ENCODE measurements at places on chromosomes 12 and 14.

GRCh38 chr12:91640021-91640420 is 457.4 kb upstream of the DCN start:
- DNase-seq: no peak

DNA sequence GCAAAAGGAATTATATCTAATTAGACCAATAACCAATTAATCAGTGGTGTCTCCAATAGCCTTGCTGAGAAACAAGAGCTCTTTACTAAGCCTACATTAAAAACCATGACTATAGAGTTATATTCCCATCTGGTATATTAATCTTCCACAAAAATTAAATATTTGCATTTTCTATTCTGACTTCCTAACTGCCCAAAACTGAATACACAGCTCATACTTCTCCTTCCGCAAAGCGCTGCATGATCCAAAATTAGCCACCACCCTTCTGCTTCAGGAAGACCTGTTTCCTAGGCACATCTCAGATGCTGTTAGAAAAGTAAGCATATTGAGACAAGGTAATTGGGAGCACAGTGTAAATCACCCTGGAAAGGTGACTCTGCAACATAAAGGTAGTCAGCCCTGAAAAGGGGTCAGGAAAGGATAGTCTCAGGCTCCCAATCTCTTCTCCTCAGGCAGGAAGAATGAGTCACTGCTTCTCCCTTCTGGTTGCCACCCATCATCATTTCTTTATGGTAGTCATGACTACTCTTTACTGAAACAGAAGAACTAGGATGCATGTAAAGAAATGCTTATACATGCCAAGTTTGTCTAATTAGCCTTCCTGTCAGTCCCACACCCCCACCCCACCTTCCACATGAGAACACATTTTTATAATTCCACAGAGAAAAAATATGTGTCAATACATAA is 54.3 kb downstream of the PLCZ1 start:
- DNase-seq: no peak

- no peak for DNase-seq
These were observed 27.7 kb downstream of the PDE6H start for GRCh38 chr12:15000575-15000974.

DNA sequence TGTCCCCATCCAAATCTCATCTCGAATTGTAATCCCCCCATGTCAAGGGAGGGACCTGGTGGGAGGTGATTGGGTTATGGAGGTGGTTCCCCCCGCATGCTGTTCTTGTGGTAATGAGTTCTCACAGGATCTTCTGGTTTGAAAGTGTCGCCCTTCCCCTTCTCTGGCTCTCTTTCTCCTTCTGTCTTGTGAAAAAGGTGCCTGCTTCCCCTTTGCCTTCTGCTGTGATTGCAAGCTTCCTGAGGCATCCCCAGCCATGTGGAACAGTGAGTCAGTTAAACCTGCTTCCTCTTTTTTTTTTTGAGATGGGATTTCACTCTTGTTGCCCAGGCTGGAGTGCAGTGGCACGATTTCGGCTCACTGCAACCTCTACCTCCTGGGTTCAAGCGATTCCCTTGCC is 104.0 kb downstream of the CCDC91 start:
- no peak for DNase-seq

DNA sequence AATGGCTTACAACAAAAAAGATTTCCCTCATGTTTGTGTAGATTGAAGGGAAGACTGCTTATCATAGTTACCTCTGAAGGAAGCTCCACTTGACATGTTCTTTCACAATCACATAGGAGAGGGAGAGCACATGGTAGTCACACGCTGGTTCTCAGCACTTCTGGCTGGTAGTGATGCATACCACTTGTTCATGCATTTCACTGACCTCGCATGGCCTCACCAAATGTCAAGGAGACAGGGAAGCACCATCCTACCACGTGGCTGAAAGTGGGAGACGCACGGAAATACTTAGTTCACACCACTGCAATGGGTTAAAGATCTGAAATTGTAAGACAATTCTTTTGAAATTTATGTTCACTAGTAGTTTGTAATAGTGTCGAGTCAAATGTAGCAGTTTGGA is 74.0 kb downstream of the PDE3A start:
- no peak for DNase-seq

- DNase-seq: no peak
These were observed 1104.7 kb upstream of the TMEM132C start for GRCh38 chr12:127162307-127162706.

DNA sequence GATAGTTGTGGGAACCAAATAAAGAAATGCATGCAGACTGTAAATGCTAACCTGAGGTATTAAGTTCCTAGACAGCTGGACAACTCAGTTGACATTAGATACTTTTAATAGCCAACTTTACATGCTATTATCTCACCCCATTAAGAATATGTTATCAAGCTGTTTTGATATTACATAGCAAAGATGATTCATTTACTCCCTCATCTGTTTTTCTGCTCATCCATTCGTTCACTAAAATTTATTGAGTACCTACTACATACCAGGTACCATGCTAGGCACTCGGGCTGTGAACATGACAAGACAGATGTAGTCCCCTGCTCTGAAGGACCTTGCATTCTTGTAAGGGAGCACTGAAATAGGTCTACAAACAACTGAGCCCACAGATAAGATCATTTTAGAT is 192.4 kb downstream of the DACT1 start:
- no peak for DNase-seq

DNA sequence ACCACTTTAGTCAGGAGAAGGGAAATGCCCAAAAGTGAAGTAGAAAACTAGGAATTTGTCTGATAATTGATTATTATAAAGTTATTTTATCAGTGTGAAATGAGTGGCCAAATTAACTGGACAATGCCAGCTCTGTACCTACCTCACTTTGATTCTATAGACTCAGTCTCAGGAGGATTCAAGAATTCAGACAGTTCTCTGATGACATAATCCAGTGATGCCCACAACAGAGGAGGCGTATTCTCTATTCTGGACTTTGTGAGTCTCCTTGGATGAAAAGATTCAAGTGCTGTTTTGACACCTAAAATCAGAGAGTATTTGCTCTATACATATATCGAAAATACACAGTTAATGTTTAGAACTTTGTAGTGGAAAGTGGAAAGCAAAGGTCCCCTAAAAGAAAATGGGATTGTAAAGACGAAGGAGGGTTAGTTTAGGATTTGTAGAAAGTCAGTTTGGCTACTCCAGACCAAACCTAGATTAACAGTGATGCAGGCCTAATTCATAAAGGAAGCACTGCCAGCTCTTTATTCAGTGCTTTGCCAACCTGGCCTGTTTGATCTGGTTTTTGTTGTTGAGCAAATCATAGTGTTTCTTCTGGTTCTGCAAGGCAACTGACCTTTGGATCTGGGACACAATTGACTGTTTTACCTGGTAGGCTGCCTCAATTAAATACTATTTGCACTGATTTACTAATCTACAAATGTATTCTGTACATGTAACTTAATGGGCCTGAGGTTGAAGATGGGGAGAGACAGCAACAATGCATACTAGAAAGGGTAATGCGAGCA is 67.4 kb downstream of the DAD1 start:
- DNase-seq: no peak

- no peak for DNase-seq
These were observed 61.8 kb upstream of the ATP2B1 start for GRCh38 chr12:89770391-89770790.

GRCh38 chr14:98725191-98725590 is 546.8 kb downstream of the BCL11B start:
- no peak for DNase-seq

GRCh38 chr12:89364631-89365030 is 12.3 kb upstream of the DUSP6 start:
- no peak for DNase-seq

GRCh38 chr14:33764876-33765650 is 185.8 kb downstream of the EGLN3 start:
- no peak for DNase-seq

GRCh38 chr14:69574263-69574953 is at the start of gene CCDC177:
TSS of gene CCDC177 (minus strand) at chr14:69574871. CDS start at chr14:69573622, 1,249 bp downstream.
- DNase-seq: peak; percentile 82

- DNase-seq: no peak
These were observed 76.0 kb downstream of the VCPKMT start for GRCh38 chr14:50040401-50040775.

DNA sequence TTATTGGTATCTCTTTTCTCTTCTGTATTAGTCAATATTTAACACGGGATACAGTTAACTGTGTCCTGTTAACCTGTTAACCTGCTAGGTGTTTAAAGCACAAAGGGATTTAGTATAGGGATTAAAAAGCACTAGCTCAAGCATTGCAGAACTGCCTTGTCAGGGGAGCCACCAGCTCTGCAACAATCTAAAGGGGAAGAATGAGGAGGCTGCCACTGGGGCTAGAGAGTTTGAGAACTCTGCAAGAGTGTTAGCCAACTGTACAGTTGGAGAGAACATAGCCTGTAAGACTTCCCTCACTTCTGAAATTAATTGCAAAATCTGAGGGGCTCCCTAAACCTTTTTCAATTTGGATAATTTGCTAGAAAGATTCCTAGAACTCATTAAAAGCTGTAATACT is 6.5 kb upstream of the VRK1 start:
- DNase-seq: no peak

GRCh38 chr12:51369581-51369980 is 21.6 kb downstream of the GALNT6 start:
- no peak for DNase-seq

- DNase-seq: no peak
These were observed 11.3 kb upstream of the STAC3 start for GRCh38 chr12:57262126-57262822.

- no peak for DNase-seq
These were observed 30.6 kb downstream of the BORCS5 start for GRCh38 chr12:12387501-12387900.

DNA sequence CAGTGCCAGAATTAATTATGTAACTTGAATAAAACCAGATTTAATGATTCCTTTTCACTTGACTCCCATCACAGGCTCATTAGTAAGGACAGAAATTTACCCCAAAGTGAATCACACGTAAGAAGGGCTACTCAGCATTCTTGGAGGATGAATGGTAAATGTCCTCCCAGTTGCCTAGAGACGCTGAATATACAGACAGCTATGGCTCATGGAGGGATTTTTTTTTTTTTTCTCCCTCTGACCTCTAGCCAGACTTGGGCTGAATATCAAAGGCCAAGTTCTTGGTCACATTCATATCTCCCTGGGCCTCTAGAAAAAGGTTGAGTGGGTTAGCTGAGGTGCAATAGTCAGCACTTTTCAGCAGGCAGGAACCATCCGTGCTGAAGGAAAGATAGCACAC is 77.5 kb downstream of the PHLDA1 start:
- no peak for DNase-seq

GRCh38 chr12:122687086-122687485 is 16.1 kb downstream of the HCAR2 start:
- no peak for DNase-seq

DNA sequence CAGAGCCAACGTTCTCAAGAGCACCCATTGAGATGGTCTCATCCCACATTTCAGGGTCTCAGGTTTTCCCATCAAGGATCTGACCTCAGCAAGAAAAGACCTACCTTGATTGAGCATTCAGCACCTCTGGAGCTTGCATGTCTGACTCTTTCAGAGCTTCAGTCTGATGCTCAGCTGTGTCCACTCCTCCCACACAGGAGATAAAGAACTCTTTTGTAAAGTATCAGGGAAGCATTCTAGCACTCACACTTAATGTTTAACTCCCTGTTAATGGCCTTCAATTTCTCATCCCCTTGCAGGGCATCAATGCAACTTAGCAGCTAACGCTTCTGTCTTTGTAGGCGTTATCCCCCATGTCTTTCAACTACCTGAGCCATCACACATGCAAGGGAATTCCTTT is 124.1 kb downstream of the GALC start:
- DNase-seq: no peak

DNA sequence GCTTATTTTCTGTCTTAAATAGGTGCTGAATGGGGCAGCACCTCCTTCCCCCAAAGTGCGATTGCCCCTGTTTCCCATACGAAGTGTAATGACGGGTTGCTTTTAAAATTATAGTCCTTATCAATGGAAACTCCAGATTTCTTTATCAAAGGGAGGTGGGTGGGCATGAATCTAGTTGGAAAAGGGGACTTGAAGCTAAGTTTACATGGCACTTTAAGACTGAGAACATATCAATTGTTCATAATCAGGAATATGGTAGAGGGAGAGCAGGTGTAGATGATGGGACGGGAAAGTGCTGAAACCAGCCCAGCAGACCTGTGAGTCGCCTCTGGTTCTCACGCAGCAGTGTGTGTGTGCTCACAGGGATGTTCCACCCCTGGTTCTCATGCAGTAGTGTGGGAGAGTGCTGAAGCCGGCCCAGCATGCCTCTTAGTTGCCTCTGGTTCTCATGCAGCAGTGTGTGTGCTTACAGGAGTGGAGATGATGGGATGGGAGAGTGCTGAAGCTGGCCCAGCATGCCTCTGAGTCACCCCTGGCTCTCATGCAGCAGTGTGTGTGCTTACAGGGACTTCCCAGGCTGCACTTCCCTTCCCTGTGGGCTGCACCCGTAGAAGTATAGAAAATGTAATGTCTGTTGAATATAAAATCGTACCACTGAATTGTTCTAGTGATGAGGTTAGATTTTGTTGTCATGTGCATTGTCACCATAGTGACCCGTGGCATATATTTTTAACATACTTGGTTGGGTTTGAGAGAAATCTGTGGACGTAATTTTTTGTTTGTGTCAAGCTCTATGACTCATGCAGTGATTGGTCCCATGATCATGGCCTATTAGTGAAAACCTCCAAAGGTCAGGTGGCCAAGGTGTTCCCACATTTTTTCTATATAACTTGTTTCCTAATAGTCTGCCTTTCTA is 51.6 kb downstream of the GPATCH2L start:
- no peak for DNase-seq

DNA sequence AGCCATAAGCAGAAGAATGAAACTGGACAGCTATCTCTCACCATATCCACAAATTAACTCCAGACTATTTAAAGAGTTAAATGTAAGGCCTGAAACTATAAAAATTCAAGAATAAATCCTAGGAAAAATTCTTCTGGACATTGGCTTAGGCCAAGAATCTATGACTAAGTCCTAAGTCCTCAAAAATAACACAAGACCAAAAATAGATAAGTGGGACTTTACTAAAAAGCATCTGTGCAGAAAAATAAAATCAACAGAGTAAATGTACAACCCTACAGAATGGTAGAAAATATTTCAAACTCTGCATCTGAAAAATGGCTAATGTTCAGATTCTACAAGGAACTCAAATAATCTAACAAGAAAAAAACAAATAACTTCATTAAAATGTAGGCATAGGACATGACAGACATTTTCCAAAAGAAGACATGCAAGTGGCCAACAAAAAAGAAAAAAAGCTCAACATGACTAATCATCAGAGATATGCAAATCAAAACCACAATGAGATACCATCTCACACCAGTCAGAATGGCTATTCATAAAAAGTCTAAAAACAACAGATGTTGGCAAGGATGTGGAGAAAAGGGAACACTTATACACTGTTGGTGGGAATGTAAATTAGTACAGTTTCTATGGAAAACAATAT is 61.0 kb upstream of the PPFIA2 start:
- DNase-seq: no peak

DNA sequence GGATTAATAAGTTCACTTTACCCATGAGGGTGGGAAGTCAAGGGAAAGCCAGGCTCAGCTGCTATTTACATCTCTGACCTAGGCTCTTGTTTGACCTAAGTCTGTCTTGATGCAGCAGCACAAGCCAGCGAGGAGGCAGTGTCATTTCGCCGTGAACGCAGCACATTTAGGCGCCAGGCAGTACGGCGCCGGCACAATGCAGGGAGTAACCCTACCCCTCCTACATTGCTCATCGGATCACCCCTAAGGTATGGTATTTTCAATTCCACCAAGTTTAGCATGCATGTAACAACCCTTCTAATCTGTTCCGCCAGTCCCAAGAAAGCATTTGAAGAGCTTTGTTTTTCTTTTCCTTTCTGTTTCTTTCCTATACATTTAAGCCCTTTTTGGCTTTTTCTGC is 81.2 kb downstream of the PCNX1 start:
- DNase-seq: no peak

GRCh38 chr14:75375983-75376382 is 51.8 kb upstream of the JDP2 start:
- DNase-seq: no peak
